ENCODE measurements at places on chromosomes 16 and 17. TPM values are rescaled to one million over a fixed set of nuclear protein-coding genes. Genes with fewer than 3 reads are reported as not detected.

SBK1 gene
- not detected for total RNA-seq

TUFM gene
- 74.6 TPM for total RNA-seq

OSGIN1 gene
- total RNA-seq, result 6.6 TPM

TAT gene
- total RNA-seq, result not detected

TSEN54 gene
- 8.0 TPM for total RNA-seq

EME1 gene
- total RNA-seq, result not detected

GRIN2A gene
- 3.4 TPM for total RNA-seq

DNAH9 gene
- not detected for total RNA-seq

CDT1 gene
- 0.82 TPM for total RNA-seq

SHCBP1 gene
- 28.9 TPM for total RNA-seq

TAOK1 gene
- 71.8 TPM for total RNA-seq

CMTM4 gene
- total RNA-seq, result 16.8 TPM

KRTAP9-4 gene
- total RNA-seq, result not detected

HOXB4 gene
- 7.0 TPM for total RNA-seq

CEP295NL gene
- total RNA-seq, result 1.5 TPM

CCL4 gene
- total RNA-seq, result not detected

TBC1D3G gene
- not detected for total RNA-seq

CDR2L gene
- 11.8 TPM for total RNA-seq

TMC8 gene
- not detected for total RNA-seq

PRAC1 gene
- not detected for total RNA-seq

AURKB gene
- total RNA-seq, result 31.8 TPM

TBC1D26 gene
- total RNA-seq, result not detected

EFCAB5 gene
- 1.3 TPM for total RNA-seq

SLC2A4 gene
- total RNA-seq, result 0.18 TPM

BAIAP3 gene
- total RNA-seq, result 0.09 TPM

CA4 gene
- total RNA-seq, result not detected

ACE gene
- 24.3 TPM for total RNA-seq

ENGASE gene
- 18.6 TPM for total RNA-seq

RETREG3 gene
- 41.1 TPM for total RNA-seq

TMEM106A gene
- total RNA-seq, result 4.3 TPM

CRYM gene
- total RNA-seq, result 2.0 TPM

CAPN15 gene
- total RNA-seq, result 43.9 TPM

KRTAP4-3 gene
- not detected for total RNA-seq

RGS9 gene
- 2.5 TPM for total RNA-seq

SKAP1 gene
- total RNA-seq, result not detected

JUP gene
- 8.9 TPM for total RNA-seq

PRSS36 gene
- 3.8 TPM for total RNA-seq

DERL2 gene
- 11.2 TPM for total RNA-seq

MYADML2 gene
- not detected for total RNA-seq

MMP28 gene
- not detected for total RNA-seq

CLEC18C gene
- 0.90 TPM for total RNA-seq

VAT1L gene
- 4.6 TPM for total RNA-seq

TERB1 gene
- 0.08 TPM for total RNA-seq

GH2 gene
- not detected for total RNA-seq

ADGRG1 gene
- total RNA-seq, result 1.6 TPM

EPOP gene
- total RNA-seq, result 5.0 TPM

PDILT gene
- not detected for total RNA-seq

KIF22 gene
- 52.4 TPM for total RNA-seq

PTGES3L gene
- total RNA-seq, result 0.65 TPM

RTN4RL1 gene
- 0.90 TPM for total RNA-seq

GNGT2 gene
- 0.45 TPM for total RNA-seq

LLGL2 gene
- total RNA-seq, result not detected

SHMT1 gene
- total RNA-seq, result 20.3 TPM

HIGD1B gene
- not detected for total RNA-seq

PIRT gene
- total RNA-seq, result not detected

KATNIP gene
- 23.0 TPM for total RNA-seq

RAB34 gene
- total RNA-seq, result 412 TPM

USP22 gene
- total RNA-seq, result 107 TPM
